ENCODE measurements at places on chromosomes 4 and X. TPM values are rescaled to one million over a fixed set of nuclear protein-coding genes. Genes with fewer than 3 reads are reported as not detected.

The DGAT2L6 gene
- not detected for total RNA-seq

The LRIT3 gene
- total RNA-seq = 0.14 TPM

The BEX1 gene
- total RNA-seq = 0.48 TPM

The RBM46 gene
- not detected for total RNA-seq

The SPANXB1 gene
- not detected for total RNA-seq

The STARD8 gene
- total RNA-seq = 0.57 TPM

Data from activated CD4-positive, alpha-beta memory T cell treated with anti-CD3 and anti-CD28 coated beads for 36 hours (primary cell).